ENCODE measurements at places on chromosomes 12 and 14.

- DNase-seq: no peak
These were observed 6.7 kb downstream of the HSD17B6 start for GRCh38 chr12:56769868-56770267.

GRCh38 chr12:49969651-49970429 is 2.9 kb upstream of the AQP6 start:
- no peak for DNase-seq

DNA sequence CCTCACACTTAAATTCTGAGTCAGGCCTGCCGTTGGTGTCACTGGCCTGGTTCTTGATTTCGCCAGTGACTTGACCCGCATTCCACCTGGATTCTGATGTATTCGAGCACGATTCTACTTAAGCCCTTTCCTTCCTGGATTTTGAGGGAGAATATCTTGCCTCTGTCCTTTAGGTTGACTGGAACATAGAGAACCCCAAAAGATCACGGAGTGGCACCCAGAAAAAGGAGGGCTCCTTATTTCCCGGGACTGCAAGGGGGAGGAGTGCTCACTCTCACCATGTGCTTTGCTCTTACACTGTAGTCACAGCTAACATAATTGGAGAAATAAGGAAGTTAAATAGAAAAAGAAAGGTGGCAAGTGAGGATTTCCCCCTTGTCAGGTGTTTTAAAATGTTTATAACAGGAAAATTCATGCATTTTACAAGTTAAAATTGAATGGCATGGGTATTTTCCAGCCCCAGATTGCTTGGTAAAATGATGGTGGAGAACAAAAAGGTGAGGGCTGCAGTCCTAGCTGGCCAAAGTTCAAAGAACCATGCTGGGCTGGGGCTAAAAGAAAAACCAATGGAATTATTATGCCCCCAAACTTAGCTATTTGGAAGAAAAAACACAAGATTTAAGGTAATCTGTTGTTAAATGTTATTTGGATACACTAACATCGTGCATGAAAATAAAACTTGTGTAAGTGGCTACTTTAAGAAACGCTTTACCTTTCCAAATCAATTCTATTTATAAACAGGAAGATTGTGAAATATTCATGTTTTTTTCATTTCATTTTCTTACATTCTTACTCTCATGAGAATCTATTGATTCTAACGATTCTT is 8.9 kb downstream of the FOXA1 start:
- no peak for DNase-seq

- peak; percentile 8 for DNase-seq
These were observed 28.0 kb downstream of the RCOR1 start for GRCh38 chr14:102620413-102620812.
